Activated naive CD4-positive, alpha-beta T cell (primary cell): ENCODE measurements at places on chromosomes 6 and 20.

GRCh38 chr6:113818578-113818977, 38.6 kb upstream of the MARCKS start:
- DNase-seq: no peak

GRCh38 chr6:149859368-149859767, 4.8 kb downstream of the LRP11 start:
- no peak for DNase-seq

DNA sequence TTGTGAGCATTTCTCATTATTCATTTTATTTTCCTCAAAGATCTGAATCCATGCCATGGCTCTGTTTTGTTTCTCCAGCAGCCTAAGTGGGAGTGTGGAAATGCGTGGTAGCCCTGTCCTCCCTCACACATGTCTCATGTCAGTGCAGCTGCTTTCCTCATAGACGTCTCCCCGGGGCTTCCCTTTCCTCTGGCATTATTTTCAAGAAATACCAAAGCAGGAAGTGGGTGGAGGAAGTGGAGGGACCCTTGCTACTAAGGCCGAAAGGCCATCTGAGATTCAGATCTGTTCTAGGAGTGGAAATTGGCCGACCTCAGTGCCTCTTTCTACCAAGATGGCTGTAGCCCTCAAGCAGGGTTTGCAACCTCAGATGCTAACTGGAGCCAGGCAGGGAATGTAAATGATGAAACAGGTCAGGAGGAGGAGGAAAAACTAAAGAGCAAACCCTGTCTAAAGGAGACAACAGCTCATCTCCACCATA, 420.9 kb upstream of the PLCB4 start:
- DNase-seq: no peak

- DNase-seq: no peak
Observed at GRCh38 chr20:38997622-38998021, 35.5 kb downstream of the DHX35 start.

DNA sequence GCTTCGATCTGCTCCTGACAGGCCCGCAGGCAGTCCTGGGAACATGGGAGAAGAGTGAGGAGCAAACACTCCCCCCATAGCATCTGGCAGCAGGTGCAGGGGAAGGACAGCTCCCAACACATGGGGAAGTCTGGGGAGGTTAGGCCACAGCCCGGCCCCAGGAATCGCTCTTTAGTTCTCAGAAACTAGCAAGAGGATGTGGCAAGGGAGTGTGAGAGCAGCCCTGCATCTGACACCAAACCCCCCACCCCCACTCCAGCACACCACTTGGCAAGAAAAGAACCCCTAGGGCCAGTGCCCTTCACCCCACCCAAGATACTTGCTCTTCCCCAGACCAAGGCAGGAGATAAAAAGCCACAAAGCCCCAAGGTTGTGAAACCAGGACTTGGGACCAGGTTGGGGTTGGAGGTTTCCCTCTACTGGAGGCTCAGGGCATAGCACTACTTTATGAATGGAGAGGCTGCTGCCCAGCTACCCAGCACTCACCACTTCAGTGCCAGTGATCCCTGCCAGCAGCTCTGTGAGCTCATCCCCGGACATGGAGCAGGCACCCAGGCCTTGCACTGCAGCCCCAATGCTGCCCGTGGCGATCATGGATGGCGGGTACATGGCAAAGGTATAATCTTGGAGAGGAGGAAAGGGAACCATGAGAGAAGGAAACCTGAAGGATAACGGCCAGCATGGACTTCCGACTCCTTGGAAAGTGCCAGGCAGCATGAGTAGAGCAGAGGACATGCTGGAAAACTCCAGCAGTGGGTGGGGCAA, 5.4 kb downstream of the CCND3 start:
- DNase-seq: peak; percentile 32

DNA sequence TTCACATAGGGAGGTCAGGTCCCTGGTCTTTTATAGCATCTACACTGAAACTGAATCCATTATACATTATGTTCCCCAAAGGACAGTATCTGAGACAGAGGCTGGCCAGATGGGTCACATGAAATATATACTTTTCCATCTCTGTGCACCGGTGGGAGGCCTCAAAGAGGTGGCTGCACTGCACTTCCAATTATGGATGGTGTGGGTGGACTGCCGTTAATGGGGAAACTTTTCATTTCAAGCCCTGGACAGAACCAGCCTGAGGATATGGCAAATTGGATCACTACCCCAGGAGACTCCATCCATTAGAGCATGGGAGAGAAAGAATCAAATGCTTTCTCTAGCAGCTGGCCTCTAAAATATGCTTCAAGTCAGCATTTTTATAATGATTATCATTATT, 280.5 kb upstream of the OPRM1 start:
- DNase-seq: no peak

- no peak for DNase-seq
Observed at GRCh38 chr6:45613656-45614055, 235.9 kb upstream of the SUPT3H start.

DNA sequence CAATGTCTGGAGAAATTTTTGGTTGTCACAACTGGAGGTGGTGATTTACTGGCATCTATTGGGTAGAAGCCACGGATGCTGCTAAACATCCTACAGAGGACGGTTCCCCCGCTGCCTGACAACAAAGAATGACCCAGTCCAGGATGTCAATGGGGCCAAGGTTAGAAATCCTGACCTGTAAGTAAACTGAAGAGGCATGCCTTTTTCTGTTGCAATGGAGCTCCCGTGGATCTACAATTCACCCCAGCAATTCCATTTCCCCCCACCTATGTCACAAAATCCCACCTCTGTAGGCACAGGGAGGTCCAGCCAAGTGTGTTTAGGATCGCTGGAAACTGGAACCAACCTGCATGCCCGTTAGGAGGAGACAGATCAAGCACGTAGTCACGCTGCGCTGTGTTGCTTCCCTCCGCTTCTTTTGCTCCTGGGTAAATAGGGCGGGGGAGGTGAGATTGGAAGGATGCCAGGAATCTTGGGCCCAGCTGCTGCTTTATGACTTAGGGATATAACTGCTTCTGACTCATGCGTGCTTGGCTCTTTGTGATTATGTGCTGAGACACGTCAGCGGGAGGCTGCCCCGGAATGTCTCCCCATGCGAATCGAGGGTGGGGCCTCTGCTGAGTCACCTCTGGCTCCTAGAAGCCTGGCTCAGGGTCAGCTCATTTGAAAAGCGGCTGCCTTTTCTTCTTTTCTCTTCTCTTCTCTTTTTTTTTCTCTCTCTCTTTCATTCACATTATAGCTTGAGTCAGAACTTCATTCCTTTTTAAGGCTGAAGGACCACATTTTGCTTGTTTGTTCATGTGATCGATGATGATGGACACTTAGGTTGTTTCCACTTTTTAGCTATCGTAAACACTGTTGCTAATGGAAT, 12.4 kb upstream of the PEDS1 start:
- peak; percentile 37 for DNase-seq

DNA sequence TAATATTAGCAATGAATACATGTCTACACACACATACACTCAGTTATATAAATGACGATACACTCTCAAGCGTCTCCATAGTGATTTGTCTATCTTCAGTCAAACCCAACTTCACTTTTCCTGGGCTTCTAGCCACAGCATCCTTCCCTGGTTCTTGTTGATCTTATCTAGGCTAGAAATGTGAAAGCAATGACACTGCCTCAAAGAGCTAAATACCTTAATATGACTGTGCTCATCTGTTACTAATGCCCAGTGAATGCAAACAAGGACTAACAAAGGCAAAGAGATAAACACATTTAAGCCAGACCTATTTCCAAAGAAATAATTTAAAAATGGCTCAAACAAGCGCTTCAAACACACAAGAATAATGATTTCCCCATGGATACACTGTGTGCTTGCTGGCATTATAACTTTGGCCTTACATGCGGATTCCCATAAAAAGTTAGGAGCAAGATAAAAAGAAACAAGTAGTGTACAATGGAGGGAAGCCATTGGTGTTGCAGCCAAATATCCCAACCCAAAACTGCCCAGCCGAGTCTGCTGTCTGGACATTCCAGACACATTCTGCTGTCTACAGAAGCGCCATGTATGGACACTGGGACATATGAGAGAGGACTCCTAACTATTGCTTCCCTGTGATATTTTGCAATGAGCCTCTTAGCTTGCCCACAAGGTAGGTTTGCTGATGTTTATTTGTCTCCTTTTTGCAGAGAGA, 19.5 kb upstream of the DAAM2 start:
- DNase-seq: no peak

GRCh38 chr6:106736502-106736901, 107.1 kb downstream of the QRSL1 start:
- no peak for DNase-seq

GRCh38 chr6:127272576-127272975, 5.9 kb downstream of the RNF146 start:
- no peak for DNase-seq

DNA sequence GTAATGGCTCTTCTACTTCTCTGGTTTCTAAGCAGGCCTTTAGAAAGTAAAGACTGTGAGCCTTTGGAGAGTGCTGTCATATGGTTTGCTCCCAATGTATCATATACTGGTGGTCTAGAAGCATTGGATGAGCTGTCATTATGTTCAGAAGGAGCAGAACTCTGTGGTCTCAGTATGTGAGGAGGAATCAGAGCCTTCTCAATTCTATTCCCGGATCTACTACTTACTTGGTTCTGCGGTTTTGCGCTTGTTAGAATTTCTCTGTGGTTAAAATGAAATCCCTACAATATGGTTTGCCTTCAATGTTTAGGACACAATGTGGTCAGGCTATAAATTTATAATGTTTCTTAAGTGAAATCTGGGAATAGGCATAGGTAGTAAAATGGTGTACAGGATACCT, 64.6 kb downstream of the RWDD2A start:
- no peak for DNase-seq

DNA sequence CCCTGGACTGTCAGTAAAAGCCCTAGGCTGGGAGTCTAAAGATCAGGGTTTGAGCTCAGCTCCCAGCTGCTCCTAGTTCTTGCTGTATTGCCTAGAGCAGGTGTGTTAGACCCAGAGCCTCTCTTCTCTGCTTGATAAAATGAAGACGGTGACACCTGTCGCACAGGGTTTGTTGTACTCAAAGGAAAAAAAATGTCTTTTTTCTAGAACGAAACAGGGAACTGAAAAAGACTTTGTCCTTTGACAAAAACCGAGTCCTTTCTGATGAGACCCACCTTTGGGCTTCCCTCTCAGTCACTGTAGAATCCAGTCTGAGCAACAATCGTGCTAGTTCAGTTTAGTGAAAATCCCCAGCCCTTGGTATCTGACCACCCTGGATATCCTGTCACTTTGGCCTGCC, 102.1 kb upstream of the LAMP5 start:
- DNase-seq: no peak

DNA sequence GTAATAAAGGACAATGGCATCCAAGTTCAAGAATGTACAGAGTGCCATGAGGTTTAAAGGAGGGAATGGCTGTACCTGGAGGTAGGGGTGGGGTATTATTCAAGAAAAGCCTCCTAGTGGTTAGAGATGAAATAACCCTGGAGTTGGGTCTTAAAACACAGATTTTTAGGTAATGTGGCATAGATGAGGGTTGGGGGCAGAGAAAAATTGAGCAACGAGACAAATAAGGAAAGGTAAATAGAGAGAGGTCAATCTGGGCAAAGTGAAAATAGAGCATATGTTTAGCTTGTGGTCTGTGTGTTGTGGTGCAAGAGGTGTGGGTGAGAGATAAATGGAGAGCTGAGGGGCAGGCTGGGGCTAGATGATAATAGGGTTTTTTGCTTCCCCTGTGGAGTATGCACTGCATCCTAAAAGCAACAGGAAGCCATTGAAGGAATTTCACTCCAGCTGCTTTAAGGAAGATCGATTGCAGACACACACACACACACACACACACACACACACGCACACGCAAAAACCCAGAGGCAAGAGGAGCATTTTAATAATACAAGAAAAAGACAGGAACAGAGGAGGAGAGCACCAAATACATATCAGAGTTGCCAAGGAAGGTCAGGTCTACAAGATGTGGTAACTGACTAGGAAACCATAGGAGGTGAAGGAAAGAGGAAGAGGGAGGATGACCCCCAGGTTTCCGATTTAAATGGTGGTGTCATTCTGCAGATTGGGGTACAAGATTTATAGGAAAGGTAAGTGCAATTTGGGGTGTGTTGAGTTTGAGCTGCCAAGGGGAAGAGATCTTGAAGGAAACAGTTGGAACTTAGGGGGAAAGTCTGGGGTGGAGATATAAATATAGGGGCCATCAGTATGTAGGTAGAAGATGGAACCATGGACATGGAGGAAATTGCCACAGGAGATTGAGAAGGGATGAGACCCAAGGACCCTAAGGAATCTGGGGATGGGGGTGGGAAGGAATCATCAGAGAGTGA, 31.3 kb upstream of the ADGRF1 start:
- no peak for DNase-seq

GRCh38 chr6:151067684-151068596, 171.8 kb upstream of the AKAP12 start:
- DNase-seq: no peak

GRCh38 chr6:93468291-93468690, 48.9 kb upstream of the EPHA7 start:
- DNase-seq: no peak

DNA sequence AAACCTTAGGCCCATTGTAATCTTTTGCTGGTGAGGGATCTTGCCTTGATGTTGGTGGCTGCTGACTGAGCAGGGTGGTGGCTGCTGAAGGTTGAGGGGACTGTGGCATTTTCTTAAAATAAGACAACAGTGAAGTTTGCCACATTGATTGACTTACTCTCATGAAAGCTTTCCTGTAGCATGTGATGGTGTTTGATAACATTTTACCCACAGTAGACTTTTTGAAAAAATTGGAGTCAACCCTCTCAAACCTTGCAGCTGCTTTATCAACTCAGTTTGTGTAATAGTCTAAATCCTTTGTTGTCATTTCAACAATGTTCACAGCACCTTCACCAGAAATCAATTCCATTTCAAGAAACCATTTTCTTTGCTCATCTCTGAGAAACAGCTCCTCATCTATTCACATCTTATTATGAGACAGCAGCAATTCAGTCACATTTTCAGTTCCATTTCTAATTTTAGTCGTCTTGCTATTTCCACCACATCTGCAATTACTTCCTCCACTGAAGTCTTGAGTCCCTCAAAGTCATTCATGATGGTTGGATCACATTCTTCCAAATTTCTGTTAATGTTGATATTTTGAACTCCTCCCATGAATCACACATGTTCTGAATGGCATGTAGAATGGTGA, 37.2 kb downstream of the CST9L start:
- DNase-seq: no peak

GRCh38 chr20:53244711-53245110, 272.6 kb downstream of the TSHZ2 start:
- no peak for DNase-seq

DNA sequence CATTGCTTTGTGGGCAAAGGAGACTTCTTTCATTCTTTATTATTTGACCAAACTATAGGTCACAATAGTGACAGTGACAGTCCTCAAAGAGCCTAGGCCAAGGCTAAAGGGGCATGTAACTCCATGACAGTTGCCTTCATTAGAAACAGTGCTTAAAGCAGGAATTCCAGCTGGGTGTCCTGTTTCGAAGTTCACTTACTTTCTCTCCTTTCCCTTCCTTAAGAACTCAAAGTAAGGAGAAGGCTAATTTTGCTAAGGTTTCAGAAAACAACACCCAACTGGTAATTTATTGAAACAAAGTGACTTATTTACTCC, 48.1 kb upstream of the HEY2 start:
- DNase-seq: no peak

GRCh38 chr20:32343439-32343838, 14.7 kb upstream of the ASXL1 start:
- DNase-seq: no peak

- DNase-seq: no peak
Observed at GRCh38 chr6:154950979-154951344, 44.2 kb upstream of the TIAM2 start.

GRCh38 chr6:146300521-146300920, 243.1 kb upstream of the RAB32 start:
- DNase-seq: no peak

- no peak for DNase-seq
Observed at GRCh38 chr6:167543602-167544497, 219.0 kb downstream of the TTLL2 start.

- no peak for DNase-seq
Observed at GRCh38 chr6:94349227-94349626, 929.9 kb upstream of the EPHA7 start.
